ENCODE measurements at places on chromosomes 2 and 18. TPM values are rescaled to one million over a fixed set of nuclear protein-coding genes. Genes with fewer than 3 reads are reported as not detected.

- no peak for DNase-seq
Observed at GRCh38 chr2:204315236-204315662, 230.0 kb upstream of the PARD3B start.

GRCh38 chr2:68189991-68190784, 32.5 kb downstream of the PNO1 start:
- no peak for DNase-seq

GRCh38 chr2:190891372-190891771, 10.8 kb downstream of the GLS start:
- DNase-seq, result no peak

Gene EFR3B
- total RNA-seq, result 8.7 TPM

- no peak for DNase-seq
Observed at GRCh38 chr2:193556766-193557470, 1362.2 kb upstream of the TMEFF2 start.

DNA sequence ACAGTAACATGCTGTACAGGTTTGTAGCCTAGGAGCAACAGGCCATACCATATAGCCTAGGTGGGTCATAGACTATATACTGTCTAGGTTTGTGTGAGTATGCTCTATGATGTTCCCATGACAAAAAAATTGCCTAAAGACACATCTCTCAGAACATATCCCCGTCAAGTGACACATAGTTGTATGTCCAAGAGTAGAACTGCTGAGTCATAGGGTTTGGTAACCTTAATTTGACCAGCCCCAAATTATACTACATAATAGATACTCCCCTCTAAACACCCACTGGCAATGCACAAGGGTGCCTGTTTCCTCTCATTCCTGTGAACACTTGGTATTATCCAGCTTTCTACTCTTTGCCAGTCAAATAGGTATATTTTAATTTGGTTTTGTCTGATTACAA, 161.6 kb downstream of the LCLAT1 start:
- DNase-seq, result no peak
